ENCODE measurements at places on chromosomes 11 and 22. TPM values are rescaled to one million over a fixed set of nuclear protein-coding genes. Genes with fewer than 3 reads are reported as not detected.

Gene MPZL2
- 4.5 TPM for total RNA-seq

DNA sequence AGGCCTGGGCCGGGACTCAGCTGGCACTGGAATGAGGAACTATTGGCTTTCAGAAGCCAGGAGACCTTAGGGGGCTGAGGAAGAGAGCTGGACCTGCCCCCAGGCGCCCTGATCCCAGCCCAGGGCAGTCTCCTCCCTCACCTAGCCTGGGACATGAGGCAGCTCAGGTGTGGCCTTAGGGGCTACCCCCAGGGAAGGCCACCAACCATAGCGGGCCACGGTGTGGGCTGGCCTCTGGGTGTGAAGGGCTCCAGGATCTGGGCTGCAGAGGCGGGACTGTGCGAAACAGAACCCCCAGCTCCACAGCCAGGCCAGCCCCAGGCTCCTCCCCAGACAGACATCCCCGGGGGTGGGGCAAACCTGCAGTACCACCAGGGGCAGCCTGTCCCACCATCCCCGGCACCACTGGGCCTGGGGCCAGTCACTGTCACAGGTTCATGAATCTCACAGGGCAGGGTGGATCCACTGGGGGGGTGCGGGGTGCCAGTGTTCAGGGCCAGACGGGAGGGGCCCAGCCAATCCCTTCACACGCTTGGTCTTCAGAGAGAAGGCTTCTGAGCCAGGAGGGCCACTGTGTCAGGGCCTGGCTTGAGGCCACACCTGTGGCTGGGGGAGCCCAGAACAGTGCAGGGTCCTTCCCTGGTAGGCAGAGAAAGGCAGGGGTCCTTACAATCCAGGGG, 3.5 kb downstream of the PLXNB2 start:
- DNase-seq, result no peak

GRCh38 chr11:13008625-13009475, at the start of gene RASSF10:
TSS of gene RASSF10 (plus strand) at chr11:13009316. CDS start at chr11:13009577, 261 bp downstream.
- DNase-seq, result no peak

DNA sequence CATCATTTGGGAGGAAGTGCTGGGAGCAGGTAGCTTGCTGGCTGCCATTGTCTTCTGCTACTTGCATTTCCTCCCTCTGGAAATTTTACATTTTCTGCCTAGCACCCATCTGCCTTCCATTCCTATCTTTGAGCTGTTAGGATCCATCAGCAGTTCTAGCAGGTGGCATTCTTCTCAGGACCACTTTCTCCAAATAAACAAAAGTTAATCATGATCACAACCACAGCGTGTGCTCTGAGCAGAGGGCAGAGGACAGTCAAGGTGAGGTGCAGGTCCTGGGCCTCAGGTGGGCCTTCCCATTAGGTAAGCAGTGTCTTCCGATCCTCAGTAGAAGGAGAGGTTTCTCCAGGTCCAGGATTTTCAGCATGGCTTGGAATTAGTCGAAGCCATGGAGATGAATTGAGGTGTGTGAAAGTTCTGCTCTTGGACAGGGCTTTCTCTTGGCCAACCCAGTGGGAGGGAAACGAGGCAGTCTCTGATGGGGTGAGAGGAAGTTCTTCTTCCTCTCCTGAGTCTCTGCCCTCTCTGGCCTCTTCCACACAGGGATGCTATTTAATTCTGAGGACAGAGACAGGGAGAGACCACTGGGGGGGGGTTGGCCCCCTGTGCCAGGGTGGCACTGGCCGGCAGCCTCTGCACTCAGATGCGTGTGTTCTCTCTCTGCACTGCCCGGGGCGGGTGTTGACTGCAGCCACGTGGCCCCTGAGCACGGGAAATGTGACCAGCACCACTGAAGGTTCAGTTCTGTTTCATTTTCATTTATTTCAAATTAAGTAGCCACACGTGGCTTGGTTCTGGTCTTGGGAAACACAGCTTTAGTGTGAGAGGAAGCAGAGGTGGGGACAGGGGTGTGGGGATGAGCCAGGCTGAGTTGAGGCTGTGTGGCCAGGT, 170.8 kb downstream of the TBC1D22A start:
- DNase-seq, result no peak

DNA sequence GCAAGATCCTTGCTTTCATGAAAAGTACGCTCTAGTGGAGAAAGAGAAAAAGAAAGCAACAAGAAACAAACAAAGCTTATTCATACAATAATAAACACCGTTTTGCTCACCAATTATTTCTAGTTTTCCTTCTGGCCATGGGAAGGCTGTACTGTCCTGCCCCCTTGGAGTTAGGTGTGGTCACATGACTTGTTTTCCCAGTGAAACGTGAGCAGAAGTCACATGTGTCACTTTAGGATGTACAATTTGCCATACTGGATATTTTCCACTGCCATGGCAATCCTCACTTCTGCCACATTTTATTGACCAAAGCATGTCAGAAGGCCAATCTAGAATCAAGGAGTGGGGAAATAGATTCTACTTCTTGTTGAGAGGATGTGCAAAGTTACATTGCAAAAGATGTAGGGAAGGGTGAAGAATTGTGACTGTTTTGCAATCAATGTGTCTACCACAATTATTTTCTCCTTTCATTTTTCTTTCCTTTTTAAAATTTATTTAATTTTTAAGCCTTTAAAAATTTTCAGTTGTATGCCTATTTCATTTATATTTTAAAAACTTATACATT, 24.3 kb upstream of the TRAF6 start:
- no peak for DNase-seq

DNA sequence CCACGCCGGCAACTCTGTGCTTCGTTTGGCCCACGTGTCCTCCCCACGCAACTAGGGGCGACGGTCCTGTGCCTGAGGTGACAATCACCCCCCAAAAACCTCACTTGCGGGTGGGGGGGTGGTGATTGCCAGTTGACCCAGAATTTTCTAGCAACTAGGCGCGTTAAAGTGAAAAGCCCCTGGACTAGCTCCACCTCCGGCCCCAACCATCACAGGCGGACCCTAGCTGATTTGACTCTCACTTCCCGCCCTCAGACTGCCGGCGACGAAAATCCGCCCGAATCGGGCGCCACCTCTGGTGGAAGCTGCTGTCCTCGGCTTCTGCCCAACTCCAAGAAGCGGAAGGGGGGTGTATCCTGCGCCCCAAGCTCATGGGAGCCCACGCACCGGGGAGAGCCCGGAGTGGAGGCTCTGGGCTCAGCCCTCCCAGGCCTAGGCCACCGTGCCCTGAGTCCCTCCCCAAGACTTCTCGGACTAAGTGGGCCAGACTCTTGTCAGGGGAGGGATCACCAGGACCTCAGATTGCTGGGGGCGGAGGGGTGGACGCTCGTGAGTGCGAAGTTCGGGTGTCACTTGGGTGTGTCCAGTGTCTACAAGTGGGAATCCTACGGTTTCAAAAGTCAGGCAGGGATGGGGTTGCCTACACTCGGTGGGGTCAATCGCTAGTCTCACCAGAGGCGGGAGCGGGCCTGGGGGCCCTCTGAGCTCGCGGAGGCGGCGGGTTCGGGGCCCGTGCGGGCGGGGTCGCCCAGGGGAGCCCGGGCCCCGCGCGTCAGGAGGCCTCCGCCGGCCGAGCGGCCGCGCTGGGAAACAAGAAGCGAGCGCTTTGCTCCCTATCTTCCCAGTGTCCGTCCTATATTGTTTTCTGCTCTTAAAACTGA, 12.3 kb downstream of the PAX6 start:
- DNase-seq, result no peak

DNA sequence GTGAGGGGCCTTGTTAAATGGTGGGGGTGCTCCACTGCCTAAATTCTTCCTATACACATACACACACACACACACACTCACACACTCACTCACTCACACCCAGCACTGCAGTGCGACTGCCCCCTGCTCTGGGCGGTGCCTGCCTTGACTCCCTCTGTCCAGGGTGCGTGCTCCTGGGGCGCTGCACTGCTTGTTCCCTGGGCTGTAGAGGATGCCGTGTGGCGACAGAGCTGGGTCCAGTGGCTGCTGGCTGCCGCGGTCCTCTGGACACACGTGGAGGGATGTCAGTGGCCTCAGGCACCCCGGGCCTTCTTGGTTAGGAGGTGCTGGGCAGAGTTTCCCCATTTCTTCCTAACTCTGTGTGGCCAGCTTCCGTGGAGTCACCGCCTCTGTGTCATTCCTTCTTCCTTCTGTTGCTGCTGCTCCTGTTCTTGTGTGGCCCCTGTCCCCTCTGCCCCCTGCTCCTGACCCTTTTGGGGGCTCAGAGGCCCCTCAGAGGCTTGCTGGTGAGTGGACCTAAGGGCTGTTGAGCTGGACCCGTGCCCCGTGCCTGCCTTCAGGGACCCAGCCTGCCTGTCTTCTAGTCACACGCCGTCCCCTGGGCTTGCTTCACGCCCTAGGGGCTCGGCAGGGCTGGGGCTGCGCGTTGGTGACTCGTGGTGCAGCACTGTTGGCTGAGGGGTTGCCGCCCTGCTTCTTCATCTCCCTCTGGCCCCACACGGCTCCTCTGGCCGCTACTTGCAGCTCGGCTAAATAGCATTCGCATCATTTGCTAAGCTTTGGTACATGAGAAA, 147.0 kb downstream of the TBC1D22A start:
- no peak for DNase-seq

DNA sequence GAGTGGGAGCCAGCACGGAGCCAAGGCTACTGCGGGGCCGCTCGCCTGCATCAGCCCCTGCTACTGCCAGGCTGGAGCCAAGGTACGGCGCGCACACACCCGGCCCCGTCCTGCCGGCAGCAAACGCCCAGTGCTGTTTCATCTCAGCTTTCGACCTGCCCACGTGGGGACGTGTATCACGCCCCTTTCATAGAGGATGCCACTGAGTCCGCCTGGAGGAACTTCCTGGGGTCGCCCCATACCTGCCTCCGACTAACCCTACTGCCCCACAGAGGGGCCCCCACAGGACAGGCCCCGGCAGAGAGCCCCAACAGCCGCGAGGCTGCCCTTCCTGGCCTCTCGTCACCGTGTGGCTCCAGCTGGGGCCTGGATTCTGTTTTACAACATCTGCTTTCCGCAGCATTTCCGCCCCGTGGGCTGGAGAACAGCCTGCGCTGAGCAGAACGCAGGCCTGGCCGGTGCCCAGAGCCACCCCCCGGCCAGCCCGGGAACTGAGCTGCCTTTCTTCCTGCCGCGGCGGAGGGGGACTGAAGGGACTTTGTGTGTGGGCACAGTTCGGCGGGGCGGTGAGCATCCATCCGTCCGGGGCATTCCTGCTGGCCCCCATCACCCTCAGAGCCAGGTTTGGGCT, 22.9 kb upstream of the ARHGAP8 start:
- DNase-seq, result no peak
